Astrocyte (in vitro differentiated cells and primary cell): ENCODE measurements at places on chromosomes 11 and 22. TPM values are rescaled to one million over a fixed set of nuclear protein-coding genes. Genes with fewer than 3 reads are reported as not detected.
A peak's percentile ranks its signal among the peaks of the same experiment; 100 is the strongest.

GRCh38 chr22:27554106-27554811 is 247.3 kb downstream of the MN1 start:
- H3K4me3 ChIP-seq, result no peak overlapping the region
- DNase-seq, result peak; percentile 49
- H3K27ac ChIP-seq, result no peak overlapping the region

DNA sequence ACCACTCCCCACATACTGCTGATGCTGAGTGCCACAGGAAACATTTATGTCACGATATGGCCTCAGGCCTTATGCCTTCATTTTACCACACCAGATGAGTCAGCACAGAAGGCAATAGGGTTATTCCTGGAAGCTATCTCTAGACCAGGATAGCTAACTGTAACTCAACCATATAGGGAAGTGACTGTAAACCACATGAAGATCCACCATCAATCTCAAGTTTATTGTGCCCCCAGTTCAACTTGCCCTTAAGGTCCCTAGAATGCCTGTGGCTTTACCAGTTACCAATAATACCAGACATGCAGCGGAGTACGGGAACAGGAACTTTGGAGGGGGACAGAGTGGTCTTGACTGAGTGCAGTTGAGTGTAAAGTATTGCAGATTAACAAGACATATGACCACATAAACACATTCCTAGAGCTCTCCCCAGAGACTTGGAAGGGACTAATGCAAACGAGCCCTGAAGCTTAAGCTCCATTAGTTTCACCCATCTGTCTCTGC is 180.9 kb downstream of the KIF18A start:
- H3K27me3 ChIP-seq, result no peaks in the 10 kb centered on the region
- peaks cover 4% of the 10 kb centered on the region for H3K4me1 ChIP-seq
- no peaks in the 10 kb centered on the region for H3K36me3 ChIP-seq
- no peak overlapping the region for H3K4me3 ChIP-seq

GRCh38 chr11:38014405-38014804 is 1416.4 kb upstream of the RAG2 start:
- peak; percentile 93 for DNase-seq
- H3K27me3 ChIP-seq, result no peaks in the 10 kb centered on the region
- no peaks in the 10 kb centered on the region for H3K36me3 ChIP-seq
- no peak overlapping the region for H3K27ac ChIP-seq

- H3K27me3 ChIP-seq, result no peaks in the 10 kb centered on the region
- H3K4me1 ChIP-seq, result peaks cover 20% of the 10 kb centered on the region
- no peak overlapping the region for H3K4me3 ChIP-seq
- no peak overlapping the region for H3K27ac ChIP-seq
- no peaks in the 10 kb centered on the region for H3K36me3 ChIP-seq
- DNase-seq, result no peak
Observed at GRCh38 chr22:35830305-35830704, 112.6 kb downstream of the APOL5 start.

GRCh38 chr11:48096588-48097525 is 116.5 kb downstream of the PTPRJ start:
- H3K4me3 ChIP-seq, result no peak overlapping the region
- H3K27ac ChIP-seq, result no peak overlapping the region
- H3K36me3 ChIP-seq, result no peaks in the 10 kb centered on the region
- peak; percentile 57 for DNase-seq

- peaks cover 22% of the 10 kb centered on the region for H3K36me3 ChIP-seq
- H3K27ac ChIP-seq, result peak overlapping the region; percentile 89
- DNase-seq, result peak; percentile 95
- peak overlapping the region; percentile 59 for H3K4me3 ChIP-seq
- no peaks in the 10 kb centered on the region for H3K27me3 ChIP-seq
Observed at GRCh38 chr11:57311109-57311936, 13.4 kb downstream of the TNKS1BP1 start.

- no peak overlapping the region for H3K4me3 ChIP-seq
- H3K36me3 ChIP-seq, result peaks cover 8% of the 10 kb centered on the region
- no peak overlapping the region for H3K27ac ChIP-seq
- no peak for DNase-seq
Observed at GRCh38 chr22:39422721-39423120, 23.1 kb downstream of the TAB1 start.

- no peak overlapping the region for H3K27ac ChIP-seq
- no peak overlapping the region for H3K4me3 ChIP-seq
- DNase-seq, result no peak
- peaks cover 11% of the 10 kb centered on the region for H3K27me3 ChIP-seq
- H3K4me1 ChIP-seq, result peaks cover 2% of the 10 kb centered on the region
Observed at GRCh38 chr11:64037027-64037634, 1.4 kb downstream of the FLRT1 start.

DNA sequence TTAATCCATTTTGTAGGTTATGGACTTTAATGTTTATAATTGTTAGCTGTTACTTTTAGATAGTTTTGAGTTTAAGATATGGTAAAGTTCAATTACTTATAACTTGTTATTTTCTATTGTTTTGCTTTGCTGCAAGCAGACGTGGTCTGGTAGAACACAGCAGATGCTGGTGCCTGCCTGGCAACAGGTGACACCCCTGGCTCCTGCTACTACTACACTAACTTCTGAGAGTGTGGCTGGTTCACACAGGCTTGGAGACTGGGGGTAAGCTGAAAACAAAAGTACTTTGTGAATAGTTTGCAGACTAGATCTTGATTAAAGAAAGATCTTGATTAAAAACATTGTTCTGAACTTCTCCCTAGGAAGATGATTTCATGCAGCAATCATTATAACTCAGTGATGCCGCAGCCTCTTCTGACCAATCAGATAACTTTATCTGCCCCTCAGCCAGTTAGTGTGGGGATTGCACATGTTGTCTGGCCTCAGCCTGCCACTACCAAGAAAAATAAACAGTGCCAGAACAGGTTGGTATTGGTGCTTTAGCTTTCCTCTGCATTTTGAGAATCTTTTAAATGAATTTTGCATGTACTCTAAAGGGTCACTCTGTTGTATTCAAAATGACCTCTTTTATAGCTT is 90.4 kb downstream of the HIPK3 start:
- no peak overlapping the region for H3K4me3 ChIP-seq
- peaks cover 33% of the 10 kb centered on the region for H3K36me3 ChIP-seq
- H3K4me1 ChIP-seq, result no peaks in the 10 kb centered on the region
- no peaks in the 10 kb centered on the region for H3K27me3 ChIP-seq
- no peak for DNase-seq

DNA sequence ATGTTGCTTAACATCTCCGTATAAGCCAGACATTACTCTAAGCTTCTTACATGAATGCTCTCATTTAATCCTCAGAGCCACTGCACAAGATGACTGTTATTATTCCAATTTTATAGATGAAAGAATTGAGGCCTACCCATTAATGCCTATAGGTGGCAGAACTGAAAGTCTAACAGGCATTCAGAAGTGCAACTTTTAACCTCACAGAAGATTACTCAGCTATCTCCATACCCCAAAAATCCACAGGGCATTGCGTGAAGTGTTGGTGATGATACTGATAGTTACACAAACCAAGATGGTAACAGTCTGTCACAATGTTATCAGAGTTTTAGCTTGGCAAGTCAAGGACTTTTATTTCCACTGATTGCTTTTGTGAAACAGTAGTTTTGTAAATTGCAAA is 130.5 kb downstream of the ARHGAP42 start:
- no peak overlapping the region for H3K4me3 ChIP-seq
- H3K36me3 ChIP-seq, result no peaks in the 10 kb centered on the region
- no peaks in the 10 kb centered on the region for H3K27me3 ChIP-seq

DNA sequence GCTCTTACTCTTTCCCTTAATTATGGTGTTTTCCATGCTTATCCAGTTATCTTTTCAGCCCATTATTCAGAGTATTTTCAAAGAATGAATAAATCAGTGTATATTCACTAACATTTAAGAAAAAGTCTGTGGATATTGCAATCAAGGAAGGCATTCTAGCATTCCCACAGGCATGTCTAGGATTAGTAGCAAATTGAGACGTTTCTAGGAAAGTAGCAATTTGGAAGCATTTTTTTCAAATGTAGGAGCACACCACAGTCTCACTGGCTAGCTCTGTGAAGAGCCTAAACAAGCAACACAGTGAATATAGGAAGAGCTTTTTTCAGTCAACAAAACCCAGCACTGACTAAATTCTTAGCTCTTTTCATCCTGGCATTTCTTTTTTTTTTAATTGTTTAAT is 65.4 kb downstream of the CCDC34 start:
- H3K27me3 ChIP-seq, result no peaks in the 10 kb centered on the region
- peaks cover 15% of the 10 kb centered on the region for H3K4me1 ChIP-seq
- DNase-seq, result no peak
- H3K36me3 ChIP-seq, result no peaks in the 10 kb centered on the region

- H3K36me3 ChIP-seq, result no peaks in the 10 kb centered on the region
- no peak overlapping the region for H3K4me3 ChIP-seq
- no peak overlapping the region for H3K27ac ChIP-seq
- no peak for DNase-seq
Observed at GRCh38 chr22:46428171-46428570, 92.7 kb downstream of the TRMU start.

DNA sequence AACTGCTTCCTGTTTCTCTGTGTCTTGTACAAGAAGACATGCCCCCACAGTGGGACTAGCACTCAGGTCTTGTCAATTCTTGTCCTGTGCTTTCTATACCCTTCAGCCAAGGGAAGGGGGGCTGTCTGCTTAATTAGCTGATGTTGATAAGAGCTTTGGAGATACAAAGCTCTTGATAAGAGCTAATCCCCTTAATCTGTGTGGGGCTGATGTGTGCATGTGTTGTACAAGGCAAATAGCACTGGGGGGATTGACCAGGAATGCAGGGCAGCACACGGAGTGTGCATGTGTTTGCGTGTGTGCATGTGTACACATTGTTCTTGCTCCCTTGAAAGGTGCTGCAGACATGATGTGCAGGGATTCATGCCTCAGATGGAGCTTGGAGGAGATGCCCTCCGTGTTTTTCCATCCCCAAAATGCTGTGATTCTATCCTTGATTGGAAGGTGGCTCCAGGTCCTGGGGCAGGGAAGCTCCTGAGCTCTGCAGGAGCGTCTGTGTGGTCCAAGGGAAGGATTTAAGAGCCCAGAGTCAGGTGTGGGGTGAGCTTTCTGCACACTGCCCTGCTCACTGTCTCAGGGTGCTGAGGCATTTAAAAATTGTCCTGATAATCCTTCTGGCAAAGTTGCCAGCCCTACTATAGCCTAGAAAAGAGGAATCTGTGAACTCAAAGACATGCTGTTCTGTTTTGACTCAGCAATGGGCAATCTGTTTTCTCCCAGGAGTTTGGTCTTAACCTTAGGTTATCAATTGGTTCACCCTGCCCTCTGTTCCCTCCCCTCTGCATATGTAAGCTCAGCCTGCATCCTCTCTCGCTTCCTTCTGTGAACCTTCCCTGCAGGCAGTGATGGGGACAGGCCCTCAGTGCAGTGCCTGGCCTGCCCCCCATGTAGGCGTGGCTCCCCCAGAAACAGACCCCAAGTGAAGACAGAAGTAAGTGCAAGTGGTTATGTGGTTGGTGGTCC is 102.0 kb downstream of the GRIK4 start:
- peaks cover 3% of the 10 kb centered on the region for H3K4me1 ChIP-seq
- no peak overlapping the region for H3K27ac ChIP-seq
- DNase-seq, result no peak

GRCh38 chr11:33976495-33977199 is 74.9 kb upstream of the CAPRIN1 start:
- H3K36me3 ChIP-seq, result no peaks in the 10 kb centered on the region
- no peak overlapping the region for H3K4me3 ChIP-seq
- H3K27ac ChIP-seq, result no peak overlapping the region
- DNase-seq, result peak; percentile 26
- H3K27me3 ChIP-seq, result peaks cover 8% of the 10 kb centered on the region
- no peaks in the 10 kb centered on the region for H3K4me1 ChIP-seq

DNA sequence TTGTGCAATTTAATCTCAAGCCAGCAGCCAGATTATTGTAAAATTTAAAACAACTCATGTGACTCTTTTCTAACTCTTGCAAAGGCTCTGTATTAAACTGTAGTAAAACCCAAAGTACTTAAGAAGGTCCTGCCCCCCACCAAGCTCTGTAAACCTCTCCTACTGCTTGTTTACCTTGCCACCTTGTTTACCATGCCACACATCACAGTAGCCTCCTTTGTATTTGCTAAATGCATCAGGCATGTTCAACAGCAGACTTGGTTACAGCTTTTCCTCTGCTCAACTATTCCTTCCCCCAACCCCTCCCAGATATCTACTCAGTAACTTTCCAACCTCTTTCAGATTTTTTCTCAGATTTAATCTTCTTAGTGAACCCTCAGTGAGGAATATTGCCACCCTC is 861.6 kb downstream of the METTL15 start:
- H3K27me3 ChIP-seq, result no peaks in the 10 kb centered on the region
- H3K27ac ChIP-seq, result no peak overlapping the region
- no peak for DNase-seq
- H3K36me3 ChIP-seq, result no peaks in the 10 kb centered on the region
- no peak overlapping the region for H3K4me3 ChIP-seq

- no peaks in the 10 kb centered on the region for H3K36me3 ChIP-seq
- H3K4me3 ChIP-seq, result peak overlapping the region; percentile 11
Observed at GRCh38 chr22:42680648-42681047, 31.5 kb upstream of the CYB5R3 start.

DNA sequence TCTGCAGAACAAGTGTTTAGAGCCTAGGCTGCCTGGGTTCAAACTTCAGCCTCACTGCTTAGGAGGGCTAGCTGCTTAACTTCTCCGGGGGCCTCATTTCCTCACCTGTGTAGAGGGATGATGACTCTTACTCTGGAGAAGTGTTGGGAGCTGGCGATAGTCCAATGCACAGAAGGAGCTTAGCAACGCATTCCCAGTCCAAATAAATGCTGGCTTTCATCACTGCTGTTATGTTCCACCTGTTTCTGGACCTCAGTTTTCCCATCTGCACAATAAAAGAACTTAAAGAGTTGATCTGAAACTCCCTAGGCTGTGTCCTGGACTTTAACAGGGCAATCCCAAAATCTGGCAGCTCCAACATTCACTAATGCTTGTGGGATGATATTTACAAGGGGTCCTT is 337.8 kb downstream of the MIAT start:
- H3K4me3 ChIP-seq, result no peak overlapping the region
- no peak overlapping the region for H3K27ac ChIP-seq
- no peak for DNase-seq
- no peaks in the 10 kb centered on the region for H3K27me3 ChIP-seq

DNA sequence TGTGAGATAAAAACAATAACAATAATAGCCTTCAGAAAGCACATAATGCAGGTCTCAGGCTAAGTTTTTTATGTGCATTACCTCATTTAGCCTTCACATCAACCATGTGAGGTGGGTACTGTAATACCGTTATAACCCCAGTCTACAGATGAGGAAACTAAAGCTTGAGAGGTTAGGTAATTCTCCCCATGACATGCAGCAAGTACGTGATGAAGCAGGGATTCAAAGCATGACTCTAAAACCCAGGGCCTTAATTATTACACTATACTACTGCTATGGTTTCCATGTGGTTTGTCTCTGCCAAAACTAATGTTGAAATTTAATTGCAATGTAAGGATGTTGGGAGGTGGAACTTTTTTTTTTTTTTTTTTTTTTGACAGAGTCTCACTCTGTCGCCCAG is 37.7 kb upstream of the FDX1 start:
- no peaks in the 10 kb centered on the region for H3K4me1 ChIP-seq
- no peaks in the 10 kb centered on the region for H3K27me3 ChIP-seq
- no peak overlapping the region for H3K4me3 ChIP-seq
- no peak for DNase-seq
- H3K36me3 ChIP-seq, result no peaks in the 10 kb centered on the region

GRCh38 chr11:104891135-104891534 is 7.1 kb downstream of the CASP12 start:
- DNase-seq, result peak; percentile 41
- H3K4me1 ChIP-seq, result peaks cover 12% of the 10 kb centered on the region
- no peak overlapping the region for H3K4me3 ChIP-seq

Gene SLC6A5
- total RNA-seq, result not detected in 2 replicates

Gene UPB1
- total RNA-seq, result 0.30 TPM in 1 of 2 replicates, not detected in the other

Gene IGSF22
- total RNA-seq, result 0.05 TPM in 1 of 2 replicates, not detected in the other

Gene MIOX
- 0.91 and 1.2 TPM in 2 replicates for total RNA-seq

Gene OR5AP2
- not detected in 2 replicates for total RNA-seq

Gene MS4A6E
- not detected in 2 replicates for total RNA-seq

Gene EHF
- 0.25 TPM in 1 of 2 replicates, not detected in the other for total RNA-seq

Gene SELENOM
- total RNA-seq, result 157 and 205 TPM in 2 replicates
